ENCODE measurements at places on chromosomes 3 and 15. TPM values are rescaled to one million over a fixed set of nuclear protein-coding genes. Genes with fewer than 3 reads are reported as not detected.

- peaks cover 5% of the 10 kb centered on the region for H3K4me1 ChIP-seq
- no peak for DNase-seq
- H3K36me3 ChIP-seq, result no peaks in the 10 kb centered on the region
- no peaks in the 10 kb centered on the region for H3K27me3 ChIP-seq
- H3K4me3 ChIP-seq, result no peak overlapping the region
- no peak overlapping the region for H3K27ac ChIP-seq
Measured at GRCh38 chr3:157101486-157101885, 58.5 kb downstream of the CCNL1 start.

DNA sequence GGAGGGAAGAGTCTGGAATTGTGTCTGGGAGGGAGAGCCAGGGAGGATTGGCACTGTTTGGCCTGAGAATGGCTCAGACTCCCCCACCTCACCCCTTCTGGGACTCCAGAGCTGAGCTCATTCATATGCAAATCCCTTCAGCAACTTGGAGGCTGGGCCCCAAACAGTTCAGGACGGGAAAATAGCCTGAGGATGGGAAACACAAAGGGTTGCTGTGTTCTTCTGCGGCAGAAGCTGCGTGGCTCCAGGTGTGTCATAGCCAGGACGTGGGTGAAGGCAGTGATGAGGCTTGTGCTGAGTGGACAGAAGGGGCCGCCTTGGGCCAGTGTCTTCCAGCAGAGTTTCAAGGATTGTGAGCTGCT, 16.6 kb downstream of the MASP1 start:
- H3K4me3 ChIP-seq, result no peak overlapping the region
- no peak overlapping the region for H3K27ac ChIP-seq
- peaks cover 7% of the 10 kb centered on the region for H3K36me3 ChIP-seq
- H3K4me1 ChIP-seq, result peaks cover 7% of the 10 kb centered on the region

GRCh38 chr3:141266797-141267555, 35.4 kb downstream of the PXYLP1 start:
- no peaks in the 10 kb centered on the region for H3K27me3 ChIP-seq
- DNase-seq, result no peak
- no peaks in the 10 kb centered on the region for H3K36me3 ChIP-seq
- no peak overlapping the region for H3K27ac ChIP-seq
- no peak overlapping the region for H3K4me3 ChIP-seq

GRCh38 chr3:63244486-63244885, 33.6 kb upstream of the SYNPR start:
- no peaks in the 10 kb centered on the region for H3K36me3 ChIP-seq
- no peaks in the 10 kb centered on the region for H3K27me3 ChIP-seq
- no peak overlapping the region for H3K27ac ChIP-seq

- no peak overlapping the region for H3K27ac ChIP-seq
- H3K36me3 ChIP-seq, result peaks cover 4% of the 10 kb centered on the region
- peaks cover 2% of the 10 kb centered on the region for H3K4me1 ChIP-seq
- peak; percentile 59 for DNase-seq
Measured at GRCh38 chr15:78075490-78076230, 1.9 kb downstream of the TBC1D2B start.

DNA sequence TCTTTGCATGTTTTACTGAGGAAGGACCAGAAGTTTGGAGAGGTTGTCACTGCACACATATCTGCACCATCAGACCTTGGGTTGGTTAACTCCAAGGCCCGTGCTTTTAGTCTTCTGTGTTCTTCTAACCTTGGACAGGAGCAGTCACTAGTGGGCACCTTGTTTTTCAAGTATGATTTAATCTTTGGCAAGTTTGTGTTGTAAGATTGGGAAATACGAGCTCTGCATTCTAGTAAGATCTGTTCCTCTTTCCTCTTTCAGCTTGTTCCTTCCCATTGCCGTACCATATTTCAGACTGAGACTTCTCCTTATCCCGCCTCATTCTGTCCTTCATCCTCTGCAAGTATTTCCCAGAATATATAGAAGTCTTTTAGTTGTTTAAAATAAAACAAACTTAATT, 5.1 kb downstream of the TMOD2 start:
- no peak for DNase-seq
- peaks cover 5% of the 10 kb centered on the region for H3K27me3 ChIP-seq
- H3K36me3 ChIP-seq, result no peaks in the 10 kb centered on the region
- H3K27ac ChIP-seq, result no peak overlapping the region
- H3K4me3 ChIP-seq, result no peak overlapping the region

GRCh38 chr3:10467904-10468612, 37.3 kb downstream of the ATP2B2 start:
- no peaks in the 10 kb centered on the region for H3K27me3 ChIP-seq
- no peak overlapping the region for H3K4me3 ChIP-seq
- DNase-seq, result no peak
- H3K27ac ChIP-seq, result no peak overlapping the region
- H3K36me3 ChIP-seq, result no peaks in the 10 kb centered on the region

- no peak for DNase-seq
- H3K27me3 ChIP-seq, result peaks cover 2% of the 10 kb centered on the region
- no peak overlapping the region for H3K27ac ChIP-seq
Measured at GRCh38 chr3:150218841-150219240, 189.3 kb upstream of the TSC22D2 start.

- H3K4me3 ChIP-seq, result no peak overlapping the region
- H3K4me1 ChIP-seq, result peaks cover 4% of the 10 kb centered on the region
- no peak overlapping the region for H3K27ac ChIP-seq
- DNase-seq, result no peak
- no peaks in the 10 kb centered on the region for H3K27me3 ChIP-seq
- H3K36me3 ChIP-seq, result no peaks in the 10 kb centered on the region
Measured at GRCh38 chr15:69275074-69275670, 23.5 kb upstream of the PAQR5 start.

GRCh38 chr3:197858133-197858532, 67.1 kb downstream of the LRCH3 start:
- peak overlapping the region; percentile 73 for H3K27ac ChIP-seq
- H3K4me3 ChIP-seq, result no peak overlapping the region
- DNase-seq, result no peak
- peaks cover 40% of the 10 kb centered on the region for H3K36me3 ChIP-seq
- peaks cover 7% of the 10 kb centered on the region for H3K4me1 ChIP-seq
- no peaks in the 10 kb centered on the region for H3K27me3 ChIP-seq

- H3K36me3 ChIP-seq, result no peaks in the 10 kb centered on the region
- 0 out of 2 replicates have a peak, but pooled peaks cover 4% of the 10 kb centered on the region for H3K4me1 ChIP-seq
- DNase-seq, result no peak
- no peak overlapping the region for H3K27ac ChIP-seq
- no peaks in the 10 kb centered on the region for H3K27me3 ChIP-seq
- H3K4me3 ChIP-seq, result no peak overlapping the region
Measured at GRCh38 chr15:82552861-82553260, 12.6 kb upstream of the RPS17 start.

DNA sequence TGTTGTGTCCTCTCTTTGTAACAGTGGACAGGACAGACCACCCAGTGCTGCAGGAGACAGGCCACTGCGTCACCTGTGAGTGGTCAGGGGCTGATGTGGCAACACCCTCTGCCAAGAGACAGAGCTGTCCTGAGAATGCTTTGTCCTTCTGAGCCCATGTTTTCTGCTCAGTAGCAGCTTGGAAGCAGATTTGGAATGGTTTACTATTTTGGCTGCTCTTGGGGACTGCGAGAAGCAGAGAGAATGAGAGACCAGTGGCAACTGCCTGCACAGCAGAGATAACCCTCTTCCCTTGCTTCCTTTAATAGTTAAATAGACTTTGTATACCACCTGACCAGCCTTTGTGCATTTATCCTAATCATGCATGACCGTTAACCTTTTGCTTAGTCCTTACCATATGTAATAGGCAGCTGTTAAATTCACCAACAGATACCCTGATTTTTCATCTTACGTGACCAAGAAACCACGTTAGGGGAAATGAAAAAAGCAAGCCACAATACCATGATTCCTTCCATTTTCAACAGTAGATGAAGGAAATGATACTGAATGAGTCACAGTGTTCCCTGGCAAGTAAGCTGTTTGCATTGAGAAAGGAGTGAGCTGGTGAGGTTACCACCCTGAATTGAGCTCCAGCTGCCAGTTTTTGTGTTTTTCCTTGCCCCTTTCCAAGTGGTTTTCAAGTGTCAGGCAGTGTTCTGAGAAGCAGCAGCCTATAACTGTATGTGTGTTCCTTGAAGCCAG, 35.5 kb downstream of the B3GALNT1 start:
- no peak overlapping the region for H3K27ac ChIP-seq
- DNase-seq, result no peak
- H3K27me3 ChIP-seq, result no peaks in the 10 kb centered on the region
- H3K4me3 ChIP-seq, result no peak overlapping the region
- H3K4me1 ChIP-seq, result no peaks in the 10 kb centered on the region

- DNase-seq, result no peak
- peaks cover 21% of the 10 kb centered on the region for H3K27me3 ChIP-seq
- H3K4me3 ChIP-seq, result peak overlapping the region; percentile 94
- no peaks in the 10 kb centered on the region for H3K4me1 ChIP-seq
- no peaks in the 10 kb centered on the region for H3K36me3 ChIP-seq
- no peak overlapping the region for H3K27ac ChIP-seq
Measured at GRCh38 chr15:67840749-67841512, 1.1 kb upstream of the RNU6-1 start.

GRCh38 chr15:94327356-94327936, 96.1 kb downstream of the MCTP2 start:
- no peak for DNase-seq
- no peaks in the 10 kb centered on the region for H3K4me1 ChIP-seq
- H3K4me3 ChIP-seq, result no peak overlapping the region
- no peaks in the 10 kb centered on the region for H3K27me3 ChIP-seq
- H3K27ac ChIP-seq, result no peak overlapping the region

- H3K36me3 ChIP-seq, result peaks cover 7% of the 10 kb centered on the region
- no peak overlapping the region for H3K27ac ChIP-seq
- no peaks in the 10 kb centered on the region for H3K4me1 ChIP-seq
- H3K4me3 ChIP-seq, result no peak overlapping the region
Measured at GRCh38 chr3:109685084-109686079, 348.0 kb upstream of the DPPA4 start.

DNA sequence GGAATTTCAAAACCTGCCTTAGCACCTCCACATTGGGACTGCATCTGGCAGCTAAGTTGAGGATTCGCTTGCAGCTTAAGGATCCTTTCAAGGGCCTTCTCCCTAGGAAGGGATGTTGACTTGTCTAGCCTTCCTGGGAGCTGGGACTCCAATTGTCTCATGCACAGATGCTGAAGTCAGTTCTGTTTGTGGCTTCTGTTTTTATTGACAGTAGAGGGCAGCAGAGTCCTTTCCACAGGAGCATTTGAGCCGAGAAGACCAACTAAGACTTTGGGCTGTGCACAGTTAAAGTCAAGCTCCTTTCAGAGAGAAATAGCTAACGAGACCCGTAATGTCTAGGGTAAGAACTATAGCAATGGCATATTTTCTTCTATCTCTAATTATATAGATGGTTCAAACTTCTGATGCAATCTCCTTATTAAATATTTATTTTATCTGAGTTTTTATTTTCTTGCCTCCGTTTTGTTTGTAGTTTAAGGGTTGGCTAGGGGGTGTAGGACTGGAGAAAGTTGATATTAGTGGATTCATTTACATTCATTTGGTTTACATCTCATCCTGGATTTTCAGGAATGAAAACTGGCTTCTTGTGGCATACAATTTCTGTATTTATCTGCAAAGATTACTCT, 59.7 kb upstream of the KBTBD8 start:
- peaks cover under 1% of the 10 kb centered on the region for H3K36me3 ChIP-seq
- H3K4me1 ChIP-seq, result peaks cover 3% of the 10 kb centered on the region
- 0 out of 3 replicates have a peak overlapping the region, but pooled peaks have one; percentile 5 for H3K4me3 ChIP-seq

- H3K4me3 ChIP-seq, result peak overlapping the region; percentile 92
- no peaks in the 10 kb centered on the region for H3K27me3 ChIP-seq
- H3K36me3 ChIP-seq, result no peaks in the 10 kb centered on the region
Measured at GRCh38 chr3:4493941-4494894, 1.1 kb downstream of the ITPR1 start.

DNA sequence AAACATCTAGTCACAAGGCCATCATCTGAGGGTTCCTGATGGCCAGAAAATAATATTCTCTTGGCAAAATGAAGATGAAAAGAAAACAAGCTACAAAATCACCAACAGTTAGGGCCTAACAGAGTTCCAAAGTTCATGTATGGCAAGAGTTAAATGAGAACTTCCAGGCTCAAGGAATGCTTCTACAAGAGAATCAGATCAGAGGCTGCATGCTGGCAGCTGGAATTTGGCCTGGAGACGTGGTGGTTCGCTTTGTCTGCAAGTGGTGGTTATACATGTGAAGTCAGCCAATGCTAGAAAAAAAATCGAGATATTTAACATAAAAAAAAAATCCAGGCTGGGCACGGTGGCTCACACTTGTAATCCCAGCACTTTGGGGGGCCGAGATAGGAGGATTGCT, 5.6 kb downstream of the SIAH2 start:
- no peak for DNase-seq
- H3K36me3 ChIP-seq, result peaks cover 2% of the 10 kb centered on the region
- H3K27me3 ChIP-seq, result no peaks in the 10 kb centered on the region
- no peak overlapping the region for H3K4me3 ChIP-seq
- peaks cover 8% of the 10 kb centered on the region for H3K4me1 ChIP-seq

RPN1 gene
- total RNA-seq, result 170 TPM

FRMD5 gene
- total RNA-seq, result 3.8 TPM

DTWD1 gene
- 26.7 TPM for total RNA-seq

RGMA gene
- 39.8 TPM for total RNA-seq

AADACL2 gene
- total RNA-seq, result not detected

GP5 gene
- total RNA-seq, result not detected
